Glomerular endothelial cell (primary cell): ENCODE measurements at places on chromosomes 11 and 22. TPM values are rescaled to one million over a fixed set of nuclear protein-coding genes. Genes with fewer than 3 reads are reported as not detected.

TMPRSS6 gene
- not detected in 2 replicates for total RNA-seq

ZDHHC8 gene
- total RNA-seq, result 42.5 and 58.9 TPM in 2 replicates

MYO7A gene
- 0.18 and 0.19 TPM in 2 replicates for total RNA-seq

SAA1 gene
- total RNA-seq, result not detected in 2 replicates

PTPRCAP gene
- 2.2 TPM in 1 of 2 replicates, not detected in the other for total RNA-seq

MIOX gene
- not detected in 2 replicates for total RNA-seq

LINC01488 gene
- not detected in 2 replicates for total RNA-seq

OR4P4 gene
- not detected in 2 replicates for total RNA-seq

EFCAB6 gene
- 0.23 and 2.7 TPM in 2 replicates for total RNA-seq

HIPK3 gene
- 34.1 and 34.9 TPM in 2 replicates for total RNA-seq

RNH1 gene
- 158 and 255 TPM in 2 replicates for total RNA-seq

KCNJ1 gene
- 0.05 TPM in 1 of 2 replicates, not detected in the other for total RNA-seq

TMPRSS13 gene
- 0.05 and 0.06 TPM in 2 replicates for total RNA-seq

TLCD5 gene
- 6.2 and 7.2 TPM in 2 replicates for total RNA-seq

SEPTIN3 gene
- 0.12 TPM in 1 of 2 replicates, not detected in the other for total RNA-seq

ST14 gene
- total RNA-seq, result 0.12 TPM in 1 of 2 replicates, not detected in the other

OR52E8 gene
- total RNA-seq, result not detected in 2 replicates

OR52I1 gene
- not detected in 2 replicates for total RNA-seq

DNAJB7 gene
- total RNA-seq, result not detected in 2 replicates

NOL12 gene
- total RNA-seq, result 20.9 and 25.8 TPM in 2 replicates

RSF1 gene
- 30.2 and 50.9 TPM in 2 replicates for total RNA-seq

GLB1L2 gene
- total RNA-seq, result 0.92 and 0.99 TPM in 2 replicates

FADS3 gene
- 239 and 393 TPM in 2 replicates for total RNA-seq

TMEM86A gene
- total RNA-seq, result 2.3 and 2.9 TPM in 2 replicates

UBQLN3 gene
- total RNA-seq, result not detected in 2 replicates

TRIM34 gene
- 9.2 and 12.1 TPM in 2 replicates for total RNA-seq

ALDH3B1 gene
- total RNA-seq, result 2.2 and 2.9 TPM in 2 replicates

SLC17A6 gene
- not detected in 2 replicates for total RNA-seq

VSIG2 gene
- total RNA-seq, result 1.1 TPM in 1 of 2 replicates, not detected in the other

PPME1 gene
- total RNA-seq, result 33.3 and 37.8 TPM in 2 replicates

CARD18 gene
- total RNA-seq, result not detected in 2 replicates

SLC5A12 gene
- 0.06 TPM in 1 of 2 replicates, not detected in the other for total RNA-seq

SNX32 gene
- 0.63 TPM in 1 of 2 replicates, not detected in the other for total RNA-seq

SOX6 gene
- 0.24 and 0.29 TPM in 2 replicates for total RNA-seq

RAB39A gene
- not detected in 2 replicates for total RNA-seq

LRFN4 gene
- total RNA-seq, result 37.9 and 49.7 TPM in 2 replicates

OR4C45 gene
- not detected in 2 replicates for total RNA-seq

NTM gene
- 10.3 and 13.2 TPM in 2 replicates for total RNA-seq

IL17REL gene
- not detected in 2 replicates for total RNA-seq

GLYATL1 gene
- total RNA-seq, result not detected in 2 replicates

DLG2 gene
- total RNA-seq, result 0.18 and 0.63 TPM in 2 replicates
